Peyer's patch (tissue), 4 donors: ENCODE measurements at places on chromosomes 4 and X. TPM values are rescaled to one million over a fixed set of nuclear protein-coding genes. Genes with fewer than 3 reads are reported as not detected.
A peak's percentile ranks its signal among the peaks of the same experiment; 100 is the strongest.

DNA sequence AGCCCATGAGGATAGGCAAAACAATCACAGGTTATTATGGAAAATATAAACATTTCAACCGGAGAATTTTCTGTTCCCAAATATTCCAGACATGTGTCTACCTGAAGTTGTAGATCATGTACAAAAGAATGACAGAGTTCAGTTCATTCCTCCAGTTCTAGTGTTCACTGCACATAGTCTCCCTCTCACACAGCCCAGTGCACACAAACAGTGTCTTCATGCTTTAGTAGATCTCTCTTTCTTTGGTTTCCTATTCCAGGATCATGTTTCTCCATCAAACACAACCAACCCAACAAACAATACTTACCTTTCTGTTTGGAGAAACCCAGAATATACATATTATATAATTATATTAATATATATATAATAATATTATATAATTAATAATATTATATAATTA lies 671.9 kb downstream of the TRIML1 start:
- no peaks in the 10 kb centered on the region for H3K36me3 ChIP-seq
- H3K27ac ChIP-seq, result no peak overlapping the region
- no peaks in the 10 kb centered on the region for H3K27me3 ChIP-seq

The C4orf50 gene
- not detected for total RNA-seq

GRCh38 chr4:186134257-186134656 lies 29.8 kb downstream of the FAM149A start:
- H3K4me1 ChIP-seq, result no peaks in the 10 kb centered on the region
- no peaks in the 10 kb centered on the region for H3K36me3 ChIP-seq
- no peak overlapping the region for H3K4me3 ChIP-seq
- no peak overlapping the region for H3K27ac ChIP-seq

GRCh38 chr4:63085091-63085490 lies 1324.2 kb downstream of the TECRL start:
- H3K4me1 ChIP-seq, result no peaks in the 10 kb centered on the region
- no peak for DNase-seq
- no peak overlapping the region for H3K4me3 ChIP-seq
- no peaks in the 10 kb centered on the region for H3K27me3 ChIP-seq

GRCh38 chrX:69128588-69128987 lies 36.7 kb downstream of the PJA1 start:
- H3K27me3 ChIP-seq, result no peaks in the 10 kb centered on the region
- no peak overlapping the region for H3K27ac ChIP-seq
- H3K4me3 ChIP-seq, result no peak overlapping the region
- no peaks in the 10 kb centered on the region for H3K36me3 ChIP-seq

The RS1 gene
- not detected for total RNA-seq

DNA sequence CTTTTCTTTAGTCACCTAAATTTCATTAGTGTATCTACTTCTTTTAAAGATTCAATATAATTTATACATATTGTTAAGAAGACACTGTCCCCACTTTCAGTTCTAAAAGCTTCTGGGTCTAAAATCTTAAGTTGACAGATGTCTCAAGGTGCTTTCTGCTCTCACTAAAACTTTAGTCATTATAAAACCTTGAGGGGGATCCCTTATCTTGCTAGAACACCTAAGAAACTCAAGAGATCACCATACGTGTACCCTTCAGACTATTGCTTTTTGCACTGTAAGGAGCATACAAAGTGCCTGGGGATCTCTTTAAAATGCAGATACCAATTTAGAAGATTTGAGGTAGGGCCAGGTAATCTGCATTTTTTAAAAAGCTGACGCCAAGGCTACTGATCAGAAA lies 30.1 kb downstream of the CYBB start:
- no peak overlapping the region for H3K27ac ChIP-seq
- H3K27me3 ChIP-seq, result no peaks in the 10 kb centered on the region
- no peaks in the 10 kb centered on the region for H3K4me1 ChIP-seq
- no peak for DNase-seq
- no peaks in the 10 kb centered on the region for H3K36me3 ChIP-seq

- H3K27me3 ChIP-seq, result peaks cover 16% of the 10 kb centered on the region
- peak overlapping the region; percentile 61 for H3K4me3 ChIP-seq
- H3K36me3 ChIP-seq, result no peaks in the 10 kb centered on the region
Measured at GRCh38 chr4:6198768-6199421, 1.5 kb downstream of the JAKMIP1 start.

The HTN3 gene
- not detected for total RNA-seq

GRCh38 chrX:109911046-109911445 lies 91.9 kb upstream of the TMEM164 start:
- H3K4me1 ChIP-seq, result no peaks in the 10 kb centered on the region
- H3K27me3 ChIP-seq, result no peaks in the 10 kb centered on the region
- no peaks in the 10 kb centered on the region for H3K36me3 ChIP-seq
- H3K4me3 ChIP-seq, result no peak overlapping the region
- DNase-seq, result no peak
- H3K27ac ChIP-seq, result no peak overlapping the region

- DNase-seq, result no peak
- H3K4me3 ChIP-seq, result no peak overlapping the region
- no peak overlapping the region for H3K27ac ChIP-seq
- no peaks in the 10 kb centered on the region for H3K4me1 ChIP-seq
Measured at GRCh38 chr4:166924424-166924823, 309.9 kb downstream of the SPOCK3 start.

DNA sequence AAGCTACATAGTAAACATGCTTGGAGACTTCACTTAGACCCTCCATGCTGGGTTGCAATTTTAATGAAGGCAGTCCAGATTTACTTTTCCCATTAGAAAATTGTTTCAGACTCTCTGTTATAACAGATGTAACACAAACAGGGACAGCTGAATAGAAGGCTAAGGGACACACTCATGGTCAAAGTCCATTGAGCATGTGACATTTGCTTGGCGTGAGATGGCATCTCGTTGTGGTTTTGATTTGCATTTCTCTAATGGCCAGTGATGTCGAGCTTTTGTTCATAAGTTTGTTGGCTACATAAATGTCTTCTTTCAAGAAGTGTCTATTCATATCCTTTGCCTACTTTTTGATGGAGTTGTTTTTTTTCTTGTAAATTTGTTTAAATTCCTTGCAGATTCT lies 358.2 kb upstream of the CLNK start:
- H3K4me3 ChIP-seq, result no peak overlapping the region
- H3K4me1 ChIP-seq, result no peaks in the 10 kb centered on the region
- H3K36me3 ChIP-seq, result no peaks in the 10 kb centered on the region
- no peaks in the 10 kb centered on the region for H3K27me3 ChIP-seq

GRCh38 chr4:108427946-108428485 lies 192.4 kb upstream of the RPL34 start:
- H3K27me3 ChIP-seq, result no peaks in the 10 kb centered on the region
- no peak overlapping the region for H3K27ac ChIP-seq
- H3K36me3 ChIP-seq, result no peaks in the 10 kb centered on the region

DNA sequence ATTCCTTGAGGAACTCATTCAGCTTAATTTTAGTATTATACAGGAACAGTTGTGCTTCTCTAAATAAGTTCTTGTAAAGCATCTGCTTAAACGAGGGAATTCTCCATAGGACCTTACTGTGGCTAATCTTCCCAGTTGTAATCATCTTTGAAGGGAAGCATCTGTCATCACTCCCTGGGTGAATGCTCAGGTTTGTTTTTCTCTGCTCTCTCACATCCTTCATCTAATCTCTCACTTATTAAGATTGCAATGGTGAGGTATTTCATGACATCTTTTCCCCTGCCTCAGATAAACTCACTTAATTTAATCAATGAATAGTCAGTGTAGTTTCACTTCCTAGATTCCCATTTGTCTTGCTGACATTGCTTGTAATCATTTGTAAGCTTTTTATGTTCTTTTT lies 121.8 kb upstream of the ADAMTS3 start:
- DNase-seq, result no peak
- no peak overlapping the region for H3K27ac ChIP-seq
- no peaks in the 10 kb centered on the region for H3K36me3 ChIP-seq
- H3K27me3 ChIP-seq, result no peaks in the 10 kb centered on the region
